ENCODE measurements at places on chromosomes 16 and 17.

DNA sequence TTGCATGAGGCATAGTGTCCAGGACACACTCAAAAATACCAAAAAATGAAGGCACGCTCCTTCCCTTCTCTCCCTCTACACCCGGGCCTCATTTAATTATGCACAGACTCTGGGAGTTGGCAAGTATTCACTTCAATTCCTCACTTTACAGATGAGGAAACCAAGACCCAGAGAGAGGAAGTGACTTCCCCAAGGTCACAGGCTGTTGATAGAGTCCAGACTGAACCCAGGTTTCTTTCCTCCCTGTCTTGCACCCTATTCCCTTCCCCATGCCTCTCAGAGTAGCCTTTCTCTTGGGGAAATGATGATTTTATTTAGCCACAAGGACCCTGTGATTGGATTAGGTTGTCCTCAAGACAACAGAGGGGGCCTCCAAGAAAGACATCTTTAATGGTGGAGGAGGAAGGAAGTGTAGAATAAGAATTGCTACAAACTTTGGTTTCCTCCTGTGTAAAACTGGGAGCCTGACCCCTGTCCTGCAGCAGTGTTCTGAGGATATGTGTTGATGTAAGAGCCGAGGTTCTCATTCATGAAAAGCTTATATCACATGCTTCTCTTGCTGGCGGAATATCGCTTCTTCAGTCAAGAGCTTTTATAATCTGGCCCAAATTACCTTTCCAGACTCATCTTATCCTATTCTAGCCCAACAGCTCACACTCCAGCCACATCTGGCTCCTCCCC, 48.8 kb upstream of the SIAH1 start:
- no peak for DNase-seq
- no peaks in the 10 kb centered on the region for H3K4me1 ChIP-seq
- H3K27ac ChIP-seq, result no peak overlapping the region
- no peaks in the 10 kb centered on the region for H3K27me3 ChIP-seq
- no peaks in the 10 kb centered on the region for H3K36me3 ChIP-seq

GRCh38 chr16:27691721-27692120, 141.8 kb downstream of the KATNIP start:
- H3K36me3 ChIP-seq, result no peaks in the 10 kb centered on the region
- no peaks in the 10 kb centered on the region for H3K27me3 ChIP-seq
- H3K4me1 ChIP-seq, result no peaks in the 10 kb centered on the region
- no peak overlapping the region for H3K4me3 ChIP-seq

- no peak for DNase-seq
- H3K27ac ChIP-seq, result no peak overlapping the region
- no peak overlapping the region for H3K4me3 ChIP-seq
- no peaks in the 10 kb centered on the region for H3K27me3 ChIP-seq
- no peaks in the 10 kb centered on the region for H3K36me3 ChIP-seq
- no peaks in the 10 kb centered on the region for H3K4me1 ChIP-seq
Measured at GRCh38 chr17:71032746-71033273, 863.5 kb downstream of the KCNJ2 start.

DNA sequence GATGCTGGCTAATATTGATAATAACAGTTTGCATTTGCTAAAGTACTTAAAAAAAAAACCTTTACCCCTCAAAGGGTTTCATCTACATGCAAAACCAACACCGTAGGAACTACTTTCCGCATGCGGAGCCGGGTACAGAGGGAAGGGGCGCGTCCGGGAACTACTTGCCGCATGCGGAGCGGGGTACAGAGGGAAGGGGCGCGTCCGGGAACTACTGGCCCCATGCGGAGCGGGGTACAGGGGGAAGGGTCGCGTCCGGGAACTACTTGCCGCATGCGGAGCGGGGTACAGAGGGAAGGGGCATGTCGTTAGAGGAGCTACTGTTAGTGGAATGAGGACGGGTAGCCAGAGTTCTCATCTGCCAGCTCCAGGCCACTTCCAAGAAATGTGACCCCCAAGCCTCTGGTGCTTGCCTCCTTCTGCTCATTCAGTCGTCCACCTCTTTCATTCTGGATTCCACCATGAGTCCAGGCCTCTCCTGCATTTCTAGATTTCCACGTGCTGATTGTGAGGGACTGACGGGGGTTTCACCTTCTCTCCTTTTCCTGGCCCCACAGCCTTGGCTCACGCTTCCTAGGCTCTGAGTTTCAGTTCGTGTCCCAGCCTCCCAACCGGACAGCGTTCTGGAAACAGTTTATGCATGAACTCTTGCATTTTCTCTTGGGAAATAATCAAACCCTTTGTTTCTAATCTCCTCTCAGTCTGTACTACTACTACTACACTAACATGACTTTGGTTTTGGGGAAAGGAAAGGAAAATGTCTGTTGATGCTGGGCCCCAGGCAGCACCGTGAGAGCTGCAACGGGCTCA, 26.9 kb downstream of the MINK1 start:
- no peaks in the 10 kb centered on the region for H3K27me3 ChIP-seq
- H3K36me3 ChIP-seq, result no peaks in the 10 kb centered on the region
- H3K4me3 ChIP-seq, result no peak overlapping the region
- H3K27ac ChIP-seq, result no peak overlapping the region

DNA sequence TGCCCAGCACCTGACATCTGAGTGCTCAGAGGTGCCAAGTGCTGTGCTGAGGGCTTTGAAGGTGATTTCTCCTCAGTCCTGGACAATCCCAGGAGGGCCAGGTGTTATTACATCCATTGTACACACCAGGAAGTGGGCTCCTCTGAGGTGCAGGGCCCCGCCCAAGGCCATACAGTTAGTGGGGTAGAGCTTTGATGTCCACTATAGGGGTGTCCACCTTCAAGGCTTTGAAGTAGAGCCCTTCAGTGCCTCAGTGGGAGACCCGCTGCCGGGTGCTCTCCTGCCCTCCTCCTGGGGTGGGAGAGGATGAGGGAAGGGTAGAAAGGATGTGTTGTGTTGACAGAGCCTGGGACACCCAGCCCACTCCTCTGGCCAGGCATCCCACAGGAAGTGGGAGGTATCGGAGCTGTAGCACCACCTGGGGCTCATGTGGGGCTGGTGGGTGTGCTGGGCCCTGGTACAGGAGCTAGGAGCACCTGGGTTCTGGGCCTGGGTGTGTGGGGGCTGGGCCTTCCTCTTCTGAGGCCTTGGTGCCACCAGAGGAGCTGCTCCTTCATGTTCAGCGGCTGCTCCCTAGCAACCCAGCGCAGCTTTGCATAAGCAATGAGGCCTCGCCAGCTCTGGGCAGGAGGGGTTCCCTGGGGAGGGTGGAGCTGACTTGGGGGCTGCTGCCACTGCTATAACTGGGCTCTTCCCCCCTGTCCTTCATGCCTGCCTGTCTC, 7.4 kb downstream of the LASP1 start:
- H3K36me3 ChIP-seq, result no peaks in the 10 kb centered on the region
- H3K27ac ChIP-seq, result peak overlapping the region; percentile 29
- H3K4me1 ChIP-seq, result peaks cover 78% of the 10 kb centered on the region
- no peak overlapping the region for H3K4me3 ChIP-seq
- DNase-seq, result no peak

GRCh38 chr16:88022076-88023042, 71.1 kb downstream of the BANP start:
- H3K4me3 ChIP-seq, result no peak overlapping the region
- DNase-seq, result no peak
- no peaks in the 10 kb centered on the region for H3K36me3 ChIP-seq
- no peaks in the 10 kb centered on the region for H3K4me1 ChIP-seq
- no peaks in the 10 kb centered on the region for H3K27me3 ChIP-seq
- H3K27ac ChIP-seq, result no peak overlapping the region

- no peaks in the 10 kb centered on the region for H3K27me3 ChIP-seq
- H3K36me3 ChIP-seq, result 0 out of 2 replicates have a peak, but pooled peaks cover 5% of the 10 kb centered on the region
- peak overlapping the region; percentile 97 for H3K27ac ChIP-seq
- H3K4me3 ChIP-seq, result peak overlapping the region; percentile 59
Measured at GRCh38 chr16:29925105-29925756, 795 bp downstream of the KCTD13 start.

DNA sequence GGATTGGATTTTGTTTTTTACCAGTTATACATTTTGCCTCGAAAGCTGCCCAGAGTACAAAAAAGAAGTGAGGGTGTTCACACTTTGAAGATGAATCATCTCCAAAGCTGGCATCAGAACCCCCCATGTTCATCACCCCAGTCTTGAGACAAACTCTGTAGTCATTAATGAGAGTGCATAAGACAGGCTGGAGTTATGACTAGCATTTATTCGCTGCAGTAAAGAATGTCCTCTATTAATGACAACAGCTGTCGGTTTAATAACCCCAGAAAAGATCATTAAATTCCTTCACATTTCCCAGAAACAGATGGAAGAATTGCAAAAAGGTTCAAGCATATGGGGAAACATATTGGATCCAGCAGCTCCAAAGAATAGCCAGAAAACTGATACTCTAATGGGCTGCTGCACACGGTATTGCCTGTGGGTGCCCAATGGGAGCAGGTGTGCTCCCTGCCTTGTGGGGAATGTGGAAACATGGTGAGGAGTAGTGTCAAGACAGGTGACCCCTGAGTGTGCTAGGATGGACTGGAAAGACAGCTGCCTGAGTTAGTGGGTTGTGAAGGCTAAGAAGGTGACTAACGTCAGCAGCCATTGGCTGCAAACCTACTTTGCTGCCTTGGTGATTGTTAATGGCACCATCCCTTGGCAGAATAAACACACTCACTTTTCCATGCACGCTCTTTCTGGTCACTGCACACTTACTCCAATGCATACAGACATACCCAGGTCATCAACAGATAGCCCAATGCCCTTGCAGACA, 81.9 kb downstream of the AIPL1 start:
- H3K27ac ChIP-seq, result no peak overlapping the region
- DNase-seq, result no peak
- no peaks in the 10 kb centered on the region for H3K27me3 ChIP-seq
- no peak overlapping the region for H3K4me3 ChIP-seq
- no peaks in the 10 kb centered on the region for H3K36me3 ChIP-seq

- H3K4me3 ChIP-seq, result no peak overlapping the region
- no peaks in the 10 kb centered on the region for H3K36me3 ChIP-seq
- DNase-seq, result no peak
- H3K27me3 ChIP-seq, result no peaks in the 10 kb centered on the region
- H3K27ac ChIP-seq, result no peak overlapping the region
- H3K4me1 ChIP-seq, result no peaks in the 10 kb centered on the region
Measured at GRCh38 chr17:45942284-45942683, 47.9 kb downstream of the MAPT start.

DNA sequence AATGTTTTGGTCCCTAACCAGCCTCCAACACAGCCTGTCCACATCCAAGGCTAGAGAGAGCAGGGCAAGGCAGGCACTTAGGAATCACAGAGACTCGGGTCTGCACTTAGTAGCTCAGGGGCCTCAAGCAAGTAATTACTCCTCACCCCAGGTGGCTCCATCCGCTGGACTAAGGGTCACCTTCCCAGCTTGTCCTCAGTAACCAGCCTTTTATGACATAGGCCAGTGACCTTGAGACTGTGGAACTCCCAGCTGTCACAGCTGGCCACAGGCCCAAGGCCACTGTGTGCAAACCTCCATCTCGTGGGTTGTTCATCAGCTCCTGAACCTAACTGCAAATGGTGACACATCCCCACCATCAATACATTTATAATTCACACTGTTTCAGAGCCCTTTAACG, 68.6 kb downstream of the CDYL2 start:
- no peak for DNase-seq
- H3K27ac ChIP-seq, result no peak overlapping the region
- no peak overlapping the region for H3K4me3 ChIP-seq
- H3K4me1 ChIP-seq, result no peaks in the 10 kb centered on the region

Data from Panc1 (cell line).